ENCODE measurements at places on chromosomes 7 and 10.

DNA sequence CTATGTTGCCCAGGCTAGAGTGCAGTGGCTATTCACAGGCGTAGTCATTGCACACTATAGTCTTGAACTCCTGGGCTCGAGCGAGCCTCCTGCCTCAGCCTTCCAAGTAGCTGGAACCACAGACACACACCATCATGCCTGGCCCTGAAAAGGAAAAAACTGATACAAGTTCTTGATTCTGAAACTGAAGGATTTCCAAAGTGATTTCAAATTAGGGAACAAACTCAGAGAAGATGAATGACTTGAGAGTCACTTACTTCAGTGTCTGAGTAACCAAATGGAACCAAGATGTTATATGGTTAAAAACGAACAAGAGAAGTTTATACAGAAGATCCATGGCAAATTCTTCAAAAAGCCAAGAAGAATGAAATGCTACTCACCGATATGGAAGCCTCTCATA lies 14.4 kb downstream of the CWF19L1 start:
- no peak for DNase-seq

DNA sequence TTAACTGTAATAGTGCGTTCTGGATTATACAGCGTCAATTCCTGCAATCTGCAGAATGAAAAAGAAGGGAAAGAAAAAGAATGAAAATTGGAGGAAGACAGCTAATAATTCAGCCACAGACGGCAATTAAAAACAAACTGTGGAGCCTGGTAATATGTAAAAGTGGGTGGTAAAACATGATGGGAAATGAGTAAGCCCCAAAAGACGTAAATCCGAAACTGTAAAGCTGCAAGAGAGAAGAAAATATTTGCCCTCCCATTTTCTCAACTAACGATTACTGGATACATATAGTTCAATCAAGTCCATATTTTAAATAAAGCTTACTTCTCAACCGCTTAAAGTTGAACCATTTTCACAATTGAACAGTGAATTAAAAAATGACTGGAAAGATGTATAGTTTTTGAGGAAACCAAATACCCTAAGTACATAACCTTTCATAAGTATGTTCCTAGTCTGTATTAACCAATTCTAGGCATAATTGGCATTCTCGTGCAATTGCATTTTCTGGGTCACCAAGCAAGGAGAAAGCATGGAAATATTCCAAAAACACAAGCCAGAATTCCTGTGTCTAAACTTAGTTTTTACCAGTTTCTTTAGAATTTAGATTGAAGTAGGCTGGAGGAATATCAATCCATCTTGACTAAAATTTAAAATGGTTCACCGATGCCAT lies 44.8 kb downstream of the MALSU1 start:
- no peak for DNase-seq

DNA sequence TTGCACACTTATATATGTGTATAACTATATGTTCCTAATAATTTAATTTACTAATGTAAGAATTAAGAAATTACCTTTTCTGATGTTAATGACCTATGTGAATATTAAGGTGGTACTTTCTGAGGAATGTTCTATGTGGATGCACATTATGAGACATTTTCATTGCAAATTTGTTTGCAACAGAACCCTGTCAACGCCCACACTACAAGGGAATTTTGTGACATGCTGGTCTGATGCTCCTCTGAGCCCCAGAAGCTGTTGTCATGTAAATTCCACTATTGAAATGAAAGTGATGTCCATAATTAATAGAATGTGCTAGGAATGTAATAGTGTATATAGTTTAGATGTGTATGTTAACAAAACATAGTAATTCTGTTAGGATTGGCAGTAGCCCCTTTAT lies 4.5 kb downstream of the GRM3 start:
- no peak for DNase-seq

GRCh38 chr7:68547799-68548198 lies 1050.5 kb upstream of the AUTS2 start:
- DNase-seq: no peak

GRCh38 chr7:47518827-47519226 lies 63.1 kb downstream of the TNS3 start:
- DNase-seq: no peak

DNA sequence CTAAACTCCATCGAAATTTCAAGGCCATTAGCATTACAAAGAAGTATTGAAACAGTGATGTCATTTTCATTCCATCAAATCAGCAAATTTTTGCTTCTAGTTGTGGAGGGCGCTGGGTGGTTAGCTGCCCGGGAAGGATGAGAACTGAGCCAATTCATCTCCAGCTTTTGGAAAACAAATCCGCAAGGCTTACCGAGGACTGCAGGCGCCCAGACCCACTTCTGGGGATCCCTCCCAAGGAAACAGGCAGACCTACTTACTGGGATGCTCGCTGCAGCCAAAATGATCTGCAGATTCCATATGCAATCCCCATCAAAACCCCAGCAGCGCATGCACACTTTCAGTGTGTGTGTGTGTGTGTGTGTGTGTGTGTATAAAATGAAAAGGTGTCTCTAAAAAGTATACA lies 19.2 kb downstream of the TNRC18 start:
- no peak for DNase-seq

Measured in activated CD4-positive, alpha-beta T cell treated with anti-CD3 and anti-CD28 coated beads for 1 hour (primary cell).